HCT116 (cell line): ENCODE measurements at places on chromosomes 1 and 21. TPM values are rescaled to one million over a fixed set of nuclear protein-coding genes. Genes with fewer than 3 reads are reported as not detected.

DNA sequence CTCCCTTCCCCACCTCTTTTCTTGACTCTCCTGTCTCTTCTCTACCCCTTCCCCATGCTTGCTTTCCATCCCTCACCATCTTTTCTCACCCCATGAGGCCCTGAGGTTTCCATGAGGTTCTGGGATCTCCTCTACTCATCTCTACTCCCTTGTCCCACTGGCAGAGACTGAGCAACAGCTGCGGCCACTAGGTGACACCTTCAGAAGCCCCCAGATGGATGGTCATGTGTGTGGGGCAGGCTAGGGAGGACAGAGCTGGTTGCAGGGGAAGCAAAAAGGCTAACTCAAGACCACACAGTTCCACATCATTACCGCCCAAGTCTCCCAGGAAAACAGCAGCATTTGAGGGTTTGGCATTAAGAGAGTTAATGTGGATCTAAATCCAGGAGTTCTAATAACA lies 45.0 kb downstream of the LRRN2 start:
- DNase-seq, result no peak
- no peaks in the 10 kb centered on the region for H3K4me1 ChIP-seq
- no peaks in the 10 kb centered on the region for H3K36me3 ChIP-seq
- H3K27ac ChIP-seq, result no peak overlapping the region
- no peak overlapping the region for H3K4me3 ChIP-seq
- no peaks in the 10 kb centered on the region; the same call in 1 of the 2 replicates for H3K27me3 ChIP-seq

Gene FABP3
- not detected for total RNA-seq

DNA sequence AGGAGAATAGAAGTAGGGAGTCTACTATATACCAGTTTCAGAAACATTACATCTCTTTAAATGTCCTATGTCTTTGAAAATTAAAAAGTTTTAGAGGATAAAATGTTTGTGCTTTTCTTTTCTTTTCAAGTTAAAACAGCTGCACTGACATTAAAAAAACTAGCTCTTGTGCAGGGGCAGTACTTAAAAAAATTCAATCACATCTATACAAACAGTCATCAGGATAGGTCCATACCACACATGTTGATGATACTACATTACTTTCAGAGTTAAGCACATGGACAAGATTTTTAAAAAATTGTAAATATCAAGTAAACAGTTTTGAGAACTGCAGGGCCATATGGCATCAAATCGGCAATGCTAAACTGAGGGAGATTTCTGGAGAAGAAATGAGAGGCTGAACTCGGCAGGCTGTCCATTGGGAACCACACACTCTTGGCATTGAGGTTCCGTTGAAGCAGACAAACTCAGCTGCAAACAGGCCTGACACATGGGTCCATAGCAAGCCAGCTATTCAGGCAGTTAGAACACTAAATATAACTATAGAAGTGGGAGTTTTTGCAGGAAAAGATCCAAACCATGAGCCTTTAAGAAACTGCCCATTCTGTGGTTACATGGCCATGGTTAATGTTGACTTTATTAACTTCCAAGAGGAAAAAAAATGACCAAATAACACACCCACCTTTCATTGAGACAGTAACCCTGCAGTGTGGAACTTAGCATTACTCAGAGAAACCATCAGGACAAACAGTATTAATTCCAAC lies 84.5 kb upstream of the BCL10 start:
- no peaks in the 10 kb centered on the region for H3K4me1 ChIP-seq
- no peak for DNase-seq
- no peak overlapping the region for H3K27ac ChIP-seq
- no peaks in the 10 kb centered on the region for H3K36me3 ChIP-seq

DNA sequence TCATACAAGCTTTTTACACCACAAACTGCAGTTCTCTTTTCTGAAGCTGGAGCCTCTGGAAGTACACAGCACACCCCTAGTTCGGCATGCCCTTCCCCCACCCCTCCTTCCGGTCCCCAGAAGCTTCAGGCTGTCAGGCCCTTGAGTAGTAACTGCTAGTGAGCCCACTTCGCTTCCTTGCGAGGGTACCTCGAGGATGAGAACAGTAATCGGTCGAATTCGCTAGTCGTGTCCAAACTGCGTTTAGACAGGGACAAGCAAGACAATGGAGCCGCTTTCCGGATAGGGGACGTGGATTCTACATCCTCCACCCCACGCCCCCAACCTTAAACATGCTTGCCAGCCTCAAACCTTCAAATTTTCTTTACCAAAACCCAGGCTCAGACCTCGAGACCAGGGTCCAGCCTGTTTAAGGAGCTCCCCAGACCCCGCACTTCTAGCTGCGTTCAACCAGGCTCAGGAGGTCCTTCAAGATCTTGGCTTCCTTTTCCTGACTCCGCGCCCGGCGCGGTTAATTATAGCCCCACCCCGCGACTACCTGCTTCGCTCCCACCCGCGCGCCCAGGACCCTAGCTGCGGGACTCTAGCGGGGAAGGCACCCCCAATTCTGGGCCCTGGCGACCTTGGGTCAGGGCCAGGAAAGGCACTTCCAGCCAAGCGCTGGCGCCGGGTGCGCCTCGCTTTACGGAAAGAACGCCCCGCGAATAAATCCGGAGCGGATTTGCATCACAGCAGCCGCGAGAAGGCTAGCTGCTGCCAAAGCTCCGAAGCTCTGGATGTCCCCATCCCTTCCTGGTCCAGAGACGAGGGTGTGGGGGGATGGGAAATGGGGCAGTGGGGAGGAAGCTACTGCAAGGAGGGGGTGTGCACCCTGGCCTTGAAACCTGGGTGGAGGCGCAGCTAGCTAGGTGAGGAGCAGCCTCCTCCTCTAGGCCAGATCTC lies 8.1 kb upstream of the TSPAN1 start:
- peaks cover 9% of the 10 kb centered on the region for H3K4me1 ChIP-seq
- no peak for DNase-seq
- H3K4me3 ChIP-seq, result no peak overlapping the region
- H3K36me3 ChIP-seq, result no peaks in the 10 kb centered on the region

DNA sequence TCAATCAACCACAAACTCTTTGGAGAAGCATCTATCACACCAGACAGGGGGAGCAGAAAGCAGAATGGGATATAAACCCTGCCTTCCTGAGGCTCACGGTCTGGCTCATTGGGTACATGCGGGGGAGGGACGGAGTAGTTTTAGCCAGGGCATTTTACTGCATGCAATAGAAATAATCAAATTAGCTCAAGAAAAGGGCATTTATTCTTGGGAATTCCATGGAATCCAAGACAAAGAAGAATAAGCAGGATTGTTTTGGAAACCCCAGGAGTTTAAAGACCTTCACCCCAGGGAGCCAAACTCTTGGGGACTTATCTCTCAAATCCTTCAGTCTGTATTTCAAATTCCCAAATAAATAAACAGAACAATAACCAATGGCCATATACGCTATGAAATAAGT lies 5.2 kb upstream of the KAZN start:
- no peak for DNase-seq
- H3K27me3 ChIP-seq, result peaks cover 52% of the 10 kb centered on the region
- no peak overlapping the region for H3K27ac ChIP-seq

DNA sequence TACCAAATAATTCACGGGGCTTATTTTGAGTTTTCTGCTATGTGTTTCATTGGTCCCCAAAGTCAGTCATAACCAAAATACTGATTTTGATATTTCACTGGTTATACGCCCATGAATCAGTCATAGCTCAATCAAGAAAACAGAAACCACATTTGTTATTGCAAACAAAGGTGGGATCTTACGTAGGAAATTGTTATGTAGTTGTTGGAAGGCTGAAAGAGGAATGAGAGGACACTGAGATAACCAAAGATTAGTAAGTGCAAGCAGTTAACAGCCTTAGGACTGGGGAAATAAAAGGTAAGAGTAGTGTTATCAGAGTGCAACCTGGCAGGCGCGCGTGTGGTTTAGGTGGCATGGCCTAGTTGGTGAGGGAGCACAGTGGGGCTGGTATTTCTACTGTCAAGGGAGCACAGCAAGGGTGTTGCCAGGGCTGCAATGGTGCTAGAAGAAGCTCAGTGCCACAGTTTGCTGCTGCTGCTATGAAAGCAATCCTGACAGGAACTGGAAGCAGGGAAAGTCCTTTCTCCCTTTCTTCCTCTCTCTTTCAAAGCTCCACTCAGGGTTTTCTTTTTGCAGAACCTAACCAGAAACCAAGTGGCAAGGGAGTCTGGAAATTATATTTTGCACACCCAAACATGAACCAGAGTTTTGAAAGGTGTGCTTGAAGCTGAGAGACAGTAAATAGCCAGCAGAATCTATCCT lies 33.7 kb downstream of the RTCA start:
- H3K27ac ChIP-seq, result no peak overlapping the region
- DNase-seq, result no peak
- no peak overlapping the region for H3K4me3 ChIP-seq
- H3K36me3 ChIP-seq, result no peaks in the 10 kb centered on the region
- no peaks in the 10 kb centered on the region for H3K27me3 ChIP-seq
